ENCODE measurements at places on chromosomes 1 and 21.

DNA sequence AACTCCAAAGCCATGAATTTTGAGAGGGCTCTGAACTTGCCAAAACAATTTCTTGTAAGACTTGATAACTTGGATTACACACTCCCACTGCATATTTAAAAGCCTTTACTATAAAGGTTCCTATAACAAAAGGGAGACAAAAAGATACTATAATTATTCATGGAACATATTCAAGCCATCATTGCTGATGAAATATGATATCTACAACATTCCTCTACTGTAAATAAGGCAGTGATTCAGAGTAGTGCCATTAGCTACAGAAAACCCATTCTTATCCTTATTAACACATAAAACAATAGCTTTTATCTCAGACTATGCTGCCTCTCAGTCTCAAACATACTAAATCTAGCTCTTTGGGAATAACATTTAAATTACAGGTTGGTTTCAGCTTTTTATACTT is 675.5 kb upstream of the CXADR start:
- H3K27ac ChIP-seq = no peak overlapping the region
- ATAC-seq = no peak
- no peaks in the 10 kb centered on the region for H3K36me3 ChIP-seq
- no peaks in the 10 kb centered on the region for H3K4me1 ChIP-seq
- H3K27me3 ChIP-seq = no peaks in the 10 kb centered on the region
- H3K4me3 ChIP-seq = no peak overlapping the region

- no peak overlapping the region for H3K4me3 ChIP-seq
- H3K27ac ChIP-seq = no peak overlapping the region
- no peak for ATAC-seq
- H3K4me1 ChIP-seq = no peaks in the 10 kb centered on the region
- no peaks in the 10 kb centered on the region for H3K27me3 ChIP-seq
Observed at GRCh38 chr1:7442036-7442435, 329.1 kb upstream of the VAMP3 start.

GRCh38 chr1:241934201-241934848 is 23.2 kb upstream of the BECN2 start:
- no peak overlapping the region for H3K27ac ChIP-seq
- H3K27me3 ChIP-seq = no peaks in the 10 kb centered on the region

GRCh38 chr1:234918181-234918841 is 210.3 kb downstream of the TOMM20 start:
- H3K27ac ChIP-seq = no peak overlapping the region
- H3K36me3 ChIP-seq = no peaks in the 10 kb centered on the region
- peaks cover 16% of the 10 kb centered on the region for H3K4me1 ChIP-seq
- ATAC-seq = no peak

DNA sequence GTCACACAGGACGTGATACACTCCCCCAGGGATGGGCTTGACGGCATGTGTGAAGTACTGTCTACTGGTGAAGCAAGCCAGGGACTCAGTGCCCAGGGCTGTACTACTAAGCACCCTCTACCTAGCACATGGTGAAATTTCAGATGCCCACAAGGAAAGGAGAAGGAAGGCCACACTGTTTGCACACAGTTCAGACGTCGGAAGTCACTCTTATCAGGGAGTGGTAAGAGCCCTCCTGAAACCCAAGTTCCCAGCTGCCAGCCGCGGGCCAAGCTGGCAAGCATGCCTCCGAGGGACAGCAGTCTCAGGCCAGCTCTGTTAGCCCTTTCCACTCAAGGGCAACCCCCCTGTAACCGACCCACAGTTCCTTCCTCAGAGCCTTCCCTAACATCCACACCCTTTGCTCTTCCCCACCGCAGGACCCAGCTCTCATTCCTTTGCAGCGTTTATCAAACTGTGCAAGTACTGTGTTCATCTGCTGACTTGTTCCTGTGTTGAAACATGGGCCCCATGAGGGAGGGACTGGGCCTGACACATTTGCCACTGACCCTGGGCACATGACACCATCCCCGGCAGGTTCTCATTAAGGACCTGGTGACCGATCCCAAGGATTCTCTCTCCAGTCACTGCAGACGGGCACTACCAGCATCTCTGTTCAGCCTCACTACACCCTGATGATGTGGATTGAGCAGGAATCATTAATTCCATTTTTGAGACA is 58.5 kb downstream of the SLC66A1 start:
- no peak overlapping the region for H3K4me3 ChIP-seq
- peaks cover 7% of the 10 kb centered on the region for H3K4me1 ChIP-seq
- peaks cover 30% of the 10 kb centered on the region for H3K36me3 ChIP-seq
- no peak for ATAC-seq
- H3K27me3 ChIP-seq = no peaks in the 10 kb centered on the region

DNA sequence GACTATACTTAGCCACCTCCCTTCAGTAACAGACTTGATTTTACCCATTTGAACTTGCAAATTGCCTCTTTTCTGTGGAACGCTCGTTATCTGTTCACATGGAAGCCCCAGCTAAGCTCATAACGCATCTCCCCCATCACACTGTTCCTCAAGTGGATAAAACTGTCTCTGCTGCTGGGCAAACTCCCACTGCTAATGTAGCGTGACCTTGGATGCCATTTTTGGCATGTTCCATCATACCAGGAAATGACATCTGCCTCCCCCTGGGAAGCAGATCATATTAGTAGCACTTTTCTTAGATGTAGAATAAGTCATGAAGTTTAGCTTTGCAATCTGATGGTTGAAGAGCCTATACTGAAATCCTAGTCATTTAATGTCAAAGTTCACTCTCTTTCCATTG is 528.7 kb upstream of the PLXNA2 start:
- peaks cover 8% of the 10 kb centered on the region for H3K27me3 ChIP-seq
- no peak overlapping the region for H3K4me3 ChIP-seq
- H3K4me1 ChIP-seq = no peaks in the 10 kb centered on the region

GRCh38 chr1:246462986-246463385 is 44.1 kb downstream of the SMYD3 start:
- H3K4me1 ChIP-seq = peaks cover 24% of the 10 kb centered on the region
- H3K27me3 ChIP-seq = no peaks in the 10 kb centered on the region
- no peak for ATAC-seq
- H3K27ac ChIP-seq = no peak overlapping the region

DNA sequence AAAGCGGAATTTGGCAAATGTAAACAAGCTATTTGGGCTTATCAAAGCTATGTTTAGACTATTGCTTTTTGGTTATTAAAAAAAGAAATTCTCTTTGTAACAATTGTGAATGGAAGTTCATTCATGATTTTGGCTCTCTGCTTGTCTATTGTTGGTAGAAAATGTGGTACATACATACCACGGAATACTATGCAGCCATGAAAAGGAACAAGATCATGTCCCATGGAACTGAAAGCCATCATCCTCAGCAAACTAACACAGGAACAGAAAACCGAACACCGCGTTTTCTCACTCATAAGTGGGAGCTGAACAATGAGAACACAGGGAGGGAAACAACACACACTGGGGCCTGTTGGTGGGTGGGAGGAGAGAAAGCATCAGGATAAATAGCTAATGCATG is 465.4 kb downstream of the SETD4 start:
- no peak overlapping the region for H3K4me3 ChIP-seq
- ATAC-seq = no peak
- no peaks in the 10 kb centered on the region for H3K36me3 ChIP-seq
- H3K27ac ChIP-seq = no peak overlapping the region
- H3K4me1 ChIP-seq = no peaks in the 10 kb centered on the region

GRCh38 chr1:92961131-92961895 is at the start of gene DIPK1A:
DIPK1A (minus strand) TSS chr1:92961462; CDS start chr1:92961429, 33 bp downstream.
- H3K36me3 ChIP-seq = peaks cover 15% of the 10 kb centered on the region
- H3K4me1 ChIP-seq = peaks cover 26% of the 10 kb centered on the region
- peak; percentile 80 for ATAC-seq
- no peak within 1 kb of the TSS for H3K4me3 ChIP-seq

DNA sequence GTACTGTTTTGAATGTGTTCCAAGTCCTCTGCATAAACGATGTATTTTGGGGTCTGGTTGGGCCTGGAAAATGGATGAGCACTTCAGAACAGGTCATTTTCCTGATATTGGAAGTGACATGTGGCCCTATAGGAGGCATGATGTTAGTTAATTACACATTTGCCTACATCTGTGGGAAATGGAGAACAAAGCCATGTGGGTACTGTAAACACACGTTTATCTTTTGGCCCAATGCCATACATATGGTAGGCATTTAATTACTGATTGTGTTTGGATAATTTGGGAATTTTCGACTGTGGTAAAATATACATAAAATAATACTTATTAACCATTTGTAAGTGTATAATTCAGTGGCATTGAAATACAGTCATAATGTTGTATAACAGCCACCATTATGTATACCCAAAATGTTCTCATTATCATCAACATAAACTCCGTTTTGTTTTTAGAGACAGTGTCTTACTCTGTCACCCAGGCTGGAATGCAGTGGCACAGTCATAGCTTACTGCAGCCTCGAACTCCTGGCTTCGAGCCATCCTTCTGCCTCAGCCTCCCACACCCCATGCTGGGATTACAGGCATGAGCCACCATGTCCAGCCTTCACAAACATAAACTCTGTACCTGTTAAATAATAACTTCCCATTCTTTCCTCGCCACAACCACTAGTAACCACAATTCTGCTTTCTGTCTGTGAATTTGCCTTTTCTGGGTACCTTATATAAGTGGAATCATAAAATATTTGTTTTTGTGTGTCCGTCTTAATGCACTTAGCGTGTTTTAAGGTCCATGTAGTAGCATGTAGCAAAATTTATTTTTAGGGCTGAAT is 11.9 kb upstream of the RNPEP start:
- peaks cover 33% of the 10 kb centered on the region for H3K36me3 ChIP-seq
- no peaks in the 10 kb centered on the region for H3K27me3 ChIP-seq
- ATAC-seq = no peak
- no peak overlapping the region for H3K4me3 ChIP-seq
- no peak overlapping the region for H3K27ac ChIP-seq
- peaks cover 7% of the 10 kb centered on the region for H3K4me1 ChIP-seq

DNA sequence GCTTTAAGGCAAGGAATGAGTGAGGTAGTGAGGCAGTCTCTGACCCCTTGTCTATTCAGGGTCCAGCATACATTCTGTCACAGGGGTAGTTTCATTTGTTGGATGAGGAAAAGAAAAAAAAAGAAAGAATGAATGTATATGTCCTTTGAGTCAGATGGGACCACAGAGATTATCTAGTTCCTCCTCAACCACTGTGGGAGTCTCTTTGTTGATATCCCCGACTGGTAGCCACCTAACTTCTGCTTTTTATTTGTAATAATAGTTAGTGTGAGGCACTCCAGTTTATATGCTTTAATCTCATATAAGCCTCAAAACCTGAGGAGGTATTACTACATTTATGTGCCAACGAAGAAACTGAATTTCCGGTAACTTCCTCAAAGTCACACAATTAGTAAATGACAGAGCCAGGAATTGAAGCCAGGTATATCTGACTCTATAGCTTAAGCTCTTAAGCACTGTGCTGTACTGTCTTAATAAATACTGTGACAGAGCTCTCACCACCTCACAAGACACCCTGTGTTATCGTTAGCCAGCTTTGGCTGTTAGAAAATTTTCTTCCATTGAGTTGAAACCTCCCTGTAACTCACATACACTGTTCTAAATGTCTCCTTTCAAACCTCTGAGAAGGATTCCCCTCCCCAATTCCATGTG is 82.2 kb downstream of the MDM4 start:
- peak; percentile 86 for ATAC-seq
- no peaks in the 10 kb centered on the region for H3K27me3 ChIP-seq
- H3K36me3 ChIP-seq = peaks cover 39% of the 10 kb centered on the region
- no peak overlapping the region for H3K4me3 ChIP-seq
- no peak overlapping the region for H3K27ac ChIP-seq

DNA sequence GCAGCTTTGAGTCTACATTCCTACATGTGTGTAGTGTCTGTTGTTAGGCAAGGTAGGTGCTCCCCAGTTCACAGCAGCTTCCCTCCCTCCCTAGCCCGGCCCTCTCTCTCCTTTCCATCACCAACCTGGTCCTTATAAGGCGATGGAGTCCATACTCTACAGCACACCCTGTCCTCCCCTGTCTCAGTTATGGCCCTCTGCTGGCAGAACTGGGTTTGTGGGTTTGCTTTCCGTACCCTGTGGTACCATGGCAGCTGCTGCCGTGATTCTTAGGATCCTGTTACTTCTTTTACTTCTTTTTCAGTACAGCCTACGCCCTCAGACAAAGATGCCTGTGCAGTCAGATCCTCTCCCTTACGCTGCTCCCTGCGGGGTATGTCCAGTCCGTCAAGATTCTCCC is 31.7 kb downstream of the AK5 start:
- H3K27ac ChIP-seq = no peak overlapping the region
- H3K36me3 ChIP-seq = no peaks in the 10 kb centered on the region
- no peak overlapping the region for H3K4me3 ChIP-seq
- peaks cover 19% of the 10 kb centered on the region for H3K27me3 ChIP-seq
- peak; percentile 56 for ATAC-seq

DNA sequence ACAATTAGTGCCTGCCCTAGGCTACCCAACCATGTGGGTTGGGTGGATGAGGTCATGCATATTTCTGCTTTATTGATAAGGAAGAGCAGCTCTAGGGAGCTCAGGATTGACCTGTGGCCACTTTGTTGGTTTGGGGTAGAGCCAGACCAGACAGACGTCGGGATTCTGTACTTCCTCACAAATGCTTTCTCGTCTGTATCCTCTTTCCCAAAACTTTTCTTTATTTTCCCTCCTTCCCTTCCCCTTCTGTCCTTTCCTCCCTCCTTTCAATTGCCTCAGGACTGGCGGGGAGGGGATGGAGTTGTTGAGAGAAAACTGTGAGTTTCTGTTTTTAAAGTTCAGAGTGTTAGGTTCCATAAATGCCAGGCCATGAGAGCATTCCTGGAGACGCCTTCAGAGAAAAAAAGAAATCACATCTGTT is 68.0 kb downstream of the UCK2 start:
- no peaks in the 10 kb centered on the region for H3K27me3 ChIP-seq
- no peak overlapping the region for H3K27ac ChIP-seq
- no peak overlapping the region for H3K4me3 ChIP-seq
- no peak for ATAC-seq
- H3K36me3 ChIP-seq = peaks cover 87% of the 10 kb centered on the region

DNA sequence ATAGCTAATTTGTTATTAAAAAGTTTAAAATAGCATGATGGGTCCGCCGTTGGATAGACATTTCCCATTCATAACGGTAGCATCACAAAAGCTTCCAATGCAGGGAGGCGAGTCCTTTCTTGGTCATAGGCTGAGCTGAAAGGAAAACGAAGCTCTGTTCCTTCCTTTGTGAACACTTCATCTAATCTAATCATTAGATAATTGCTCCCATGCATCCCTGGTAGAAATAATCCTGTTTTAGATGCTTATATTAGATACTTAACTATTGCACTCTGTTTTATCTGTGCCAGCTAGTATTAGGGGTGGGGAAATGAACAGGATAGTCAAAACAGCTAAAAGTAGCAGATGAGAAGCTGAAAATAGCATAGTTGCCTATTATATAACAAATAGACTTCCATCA is 215.0 kb downstream of the SLC35F3 start:
- no peak overlapping the region for H3K27ac ChIP-seq
- H3K4me3 ChIP-seq = no peak overlapping the region
- H3K36me3 ChIP-seq = no peaks in the 10 kb centered on the region

- H3K27ac ChIP-seq = peak overlapping the region; percentile 97
- peaks cover 42% of the 10 kb centered on the region for H3K4me1 ChIP-seq
- peaks cover 25% of the 10 kb centered on the region for H3K36me3 ChIP-seq
- H3K4me3 ChIP-seq = peak overlapping the region; percentile 96
- H3K27me3 ChIP-seq = no peaks in the 10 kb centered on the region
Observed at GRCh38 chr1:173823781-173824314, 625 bp upstream of the DARS2 start.

GRCh38 chr1:97920276-97920831 is 480 bp downstream of the DPYD start:
- no peaks in the 10 kb centered on the region for H3K36me3 ChIP-seq
- peaks cover 22% of the 10 kb centered on the region for H3K4me1 ChIP-seq
- H3K27ac ChIP-seq = peak overlapping the region; percentile 88
- ATAC-seq = no peak
- H3K4me3 ChIP-seq = peak overlapping the region; percentile 91

- H3K36me3 ChIP-seq = no peaks in the 10 kb centered on the region
- no peaks in the 10 kb centered on the region for H3K4me1 ChIP-seq
- ATAC-seq = no peak
- no peak overlapping the region for H3K4me3 ChIP-seq
- no peak overlapping the region for H3K27ac ChIP-seq
Observed at GRCh38 chr1:84377480-84378095, 20.7 kb upstream of the DNASE2B start.

Measured in stimulated activated memory B cell treated with anti-CD40 and anti-IgM and Interleukin-4, amounts not matched to agents 10 μg/mL and 1 μg/mL and 100 μg/mL, for 72 hours (primary cell).